ENCODE measurements at places on chromosomes 11 and 22.

DNA sequence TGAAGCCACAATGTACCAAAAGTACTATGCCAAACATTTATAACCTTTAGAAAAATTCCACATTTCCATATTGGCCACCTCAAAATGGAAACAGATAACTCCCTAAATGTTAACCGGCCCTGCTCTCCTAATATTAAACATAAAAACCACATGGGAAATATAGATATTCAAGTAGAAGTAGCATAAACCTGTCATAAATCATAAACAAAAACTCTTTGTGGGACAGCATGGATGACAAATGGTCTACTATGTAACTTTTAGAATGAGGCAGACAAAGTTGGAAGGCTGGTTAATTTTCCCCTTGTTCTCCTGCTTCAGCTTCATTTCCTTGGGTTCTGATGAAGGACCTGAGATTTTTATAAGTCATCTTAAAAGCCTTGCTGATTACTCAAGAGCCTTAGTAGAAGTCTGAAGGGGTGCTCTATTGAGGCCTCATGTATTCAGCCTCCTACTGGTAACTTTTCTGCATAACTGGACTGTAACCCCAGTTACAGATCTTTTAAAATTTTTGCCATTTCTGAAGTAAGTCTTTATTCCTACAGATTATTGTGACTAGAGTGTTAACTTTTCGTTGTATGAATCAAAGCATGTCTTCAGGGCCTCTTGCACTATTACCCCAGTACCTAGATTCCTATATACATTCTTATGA lies 116.4 kb downstream of the STIM1 start:
- no peak for DNase-seq

GRCh38 chr22:39463931-39464390 lies 7.1 kb downstream of the MGAT3 start:
- no peak for DNase-seq

GRCh38 chr11:129295746-129296145 lies 79.9 kb upstream of the BARX2 start:
- DNase-seq, result no peak

GRCh38 chr22:42203609-42204008 lies 66.8 kb downstream of the TCF20 start:
- DNase-seq, result no peak

GRCh38 chr11:131734871-131735270 lies 364.5 kb downstream of the NTM start:
- DNase-seq, result no peak

GRCh38 chr22:43135565-43135964 lies 7.6 kb downstream of the MCAT start:
- no peak for DNase-seq

DNA sequence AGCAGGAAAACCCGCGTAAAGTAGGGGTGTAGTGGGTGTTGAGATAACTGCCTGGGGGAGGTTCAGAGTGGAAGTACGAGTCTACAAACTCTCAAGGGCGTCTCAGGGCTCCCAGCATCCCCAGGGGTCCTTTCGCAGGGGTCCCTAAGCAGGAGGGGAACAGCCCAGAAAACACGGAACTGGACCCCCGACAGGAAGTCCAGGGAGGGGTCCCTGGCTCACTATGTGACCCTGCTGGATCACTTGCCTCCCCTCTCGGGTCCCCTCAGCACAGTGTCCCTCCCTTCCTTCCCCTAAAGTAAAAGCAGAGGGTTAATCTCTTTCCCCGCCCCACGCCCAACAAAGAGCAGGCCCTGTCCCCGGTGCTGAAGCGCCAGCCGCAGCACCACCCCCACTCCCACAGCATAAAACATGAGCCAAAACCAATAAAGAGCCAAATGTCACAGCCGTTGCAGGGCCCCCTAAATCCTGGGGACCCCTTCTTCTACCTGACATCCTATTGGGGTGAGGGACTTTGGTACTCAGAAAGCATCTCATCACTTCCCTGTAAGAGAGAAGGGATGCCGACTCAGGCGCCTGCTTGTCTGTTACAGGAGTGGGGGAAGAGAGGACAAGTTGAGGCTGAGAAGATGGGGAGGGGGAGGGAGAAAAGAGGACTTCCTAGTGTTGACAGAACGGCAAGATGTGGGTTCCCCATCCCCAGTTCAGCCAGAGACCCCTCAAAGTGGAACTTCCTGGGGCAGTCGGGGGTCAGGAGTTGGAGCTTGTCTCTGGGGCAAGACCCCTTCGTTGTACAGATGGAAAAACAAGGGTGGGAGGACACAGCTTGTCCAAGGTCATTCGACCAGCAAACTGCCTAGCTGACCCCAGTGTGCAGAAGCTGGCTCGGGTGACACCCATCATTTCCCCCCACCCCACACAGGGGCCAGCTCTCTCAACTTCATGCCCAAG lies 1.4 kb upstream of the NEFH start:
- DNase-seq, result no peak

- no peak for DNase-seq
Observed at GRCh38 chr11:16408619-16409018, 52.3 kb upstream of the SOX6 start.

- no peak for DNase-seq
Observed at GRCh38 chr22:50569896-50570535, 7.3 kb upstream of the SYCE3 start.

- no peak for DNase-seq
Observed at GRCh38 chr22:17191163-17191784, 28.0 kb downstream of the ADA2 start.

GRCh38 chr11:46374815-46375214 lies 6.7 kb upstream of the MDK start:
- DNase-seq, result no peak

GRCh38 chr11:126920833-126921232 lies 79.7 kb downstream of the KIRREL3 start:
- no peak for DNase-seq

- no peak for DNase-seq
Observed at GRCh38 chr22:37340331-37341262, 58.3 kb downstream of the CYTH4 start.

DNA sequence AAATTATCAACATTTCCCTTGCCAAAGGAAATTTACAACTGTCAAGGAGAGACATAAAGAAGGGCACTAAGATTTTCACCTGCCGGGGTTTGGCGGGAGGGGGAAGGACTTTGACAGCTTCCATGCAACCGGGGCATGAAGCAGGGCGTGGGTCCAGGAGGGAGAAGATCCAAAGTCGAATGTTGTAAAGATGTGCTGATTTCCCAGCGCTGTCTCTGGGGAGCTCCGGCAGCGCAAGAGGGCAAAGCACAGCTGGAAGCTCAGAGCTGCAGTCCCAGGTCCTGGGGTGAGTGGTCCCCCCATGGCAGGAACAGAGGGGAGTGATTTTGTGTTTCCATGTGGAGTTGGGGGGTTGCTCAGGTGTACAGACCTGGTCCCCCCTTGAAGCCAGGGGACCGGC lies at the start of gene MS4A10:
Gene MS4A10 (plus strand): TSS at position 198 of the 400 bp plus-strand sequence. CDS start 5,003 bp downstream, outside the sequence.
- DNase-seq, result no peak

- DNase-seq, result no peak
Observed at GRCh38 chr11:103920933-103921332, 115.5 kb upstream of the DDI1 start.
